ENCODE measurements at places on chromosomes 12 and 14.

DNA sequence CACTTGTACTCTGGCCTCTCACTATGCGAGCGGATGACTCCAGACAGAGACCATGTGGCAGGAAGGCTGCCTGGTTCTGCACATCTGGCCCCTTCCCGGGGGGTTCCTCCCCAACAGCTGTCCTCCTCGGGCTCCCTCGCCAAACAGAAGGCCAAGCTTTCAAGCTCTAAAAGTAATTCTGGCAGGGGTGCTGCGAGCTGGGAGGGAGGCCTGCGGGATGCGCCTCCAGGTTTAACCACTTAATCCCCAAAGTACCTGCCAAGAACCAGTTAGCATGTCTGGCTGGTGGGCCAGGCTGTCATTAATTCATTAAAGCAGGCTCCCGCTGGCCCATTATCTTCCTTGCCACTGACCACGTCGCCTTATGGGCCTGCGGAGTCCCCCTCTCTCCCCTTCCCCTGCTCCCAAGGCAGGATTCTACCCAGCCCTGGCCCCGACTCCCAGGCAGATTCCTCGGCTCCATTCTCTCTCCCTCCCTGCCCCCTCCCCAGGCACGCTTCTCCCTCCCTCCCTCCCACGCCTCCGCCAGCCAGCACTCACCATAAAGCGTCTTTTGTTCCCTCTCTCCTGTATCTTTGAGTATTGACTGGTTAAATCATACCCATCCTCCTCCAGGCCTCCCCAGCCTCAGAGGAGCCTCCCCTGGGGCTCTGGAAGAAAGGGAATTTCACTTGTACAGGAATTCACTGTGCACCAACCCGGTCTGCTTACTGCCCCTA is 4.9 kb downstream of the HRK start:
- no peak for DNase-seq

GRCh38 chr12:132807295-132808092 is 21.2 kb downstream of the GOLGA3 start:
- DNase-seq = no peak

DNA sequence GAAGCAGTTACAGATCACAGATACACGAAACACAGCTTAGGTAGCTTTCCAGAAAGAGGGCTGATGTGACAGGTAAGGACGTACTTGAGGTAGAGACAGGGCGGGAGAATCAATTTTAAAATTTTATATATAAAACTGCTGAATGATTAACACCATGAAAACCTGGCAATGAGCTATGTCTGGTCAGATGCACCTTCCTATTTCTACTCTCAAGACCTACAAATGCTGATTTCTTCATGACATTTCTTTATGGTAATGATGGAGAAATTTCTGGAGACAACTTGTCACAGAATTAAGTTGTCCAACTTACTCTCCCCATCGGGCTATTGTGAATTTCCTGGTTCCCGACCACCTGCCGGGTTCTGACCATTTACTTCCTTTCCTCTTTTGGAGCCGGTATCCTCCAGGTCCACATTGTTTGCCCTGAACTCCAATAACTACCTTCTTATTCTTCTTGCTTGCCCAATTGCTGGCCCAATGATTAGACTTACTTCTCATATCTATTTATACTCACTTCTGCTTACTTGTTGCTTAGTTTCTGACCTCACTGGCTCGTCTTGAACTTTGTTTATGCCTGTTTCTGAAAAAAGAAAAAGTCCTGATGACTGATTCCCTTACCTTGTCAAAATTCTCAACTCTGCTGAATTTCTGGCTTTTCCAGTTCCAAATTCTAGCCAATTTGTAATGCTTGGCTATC is 12.8 kb upstream of the ATP2B1 start:
- DNase-seq = no peak

DNA sequence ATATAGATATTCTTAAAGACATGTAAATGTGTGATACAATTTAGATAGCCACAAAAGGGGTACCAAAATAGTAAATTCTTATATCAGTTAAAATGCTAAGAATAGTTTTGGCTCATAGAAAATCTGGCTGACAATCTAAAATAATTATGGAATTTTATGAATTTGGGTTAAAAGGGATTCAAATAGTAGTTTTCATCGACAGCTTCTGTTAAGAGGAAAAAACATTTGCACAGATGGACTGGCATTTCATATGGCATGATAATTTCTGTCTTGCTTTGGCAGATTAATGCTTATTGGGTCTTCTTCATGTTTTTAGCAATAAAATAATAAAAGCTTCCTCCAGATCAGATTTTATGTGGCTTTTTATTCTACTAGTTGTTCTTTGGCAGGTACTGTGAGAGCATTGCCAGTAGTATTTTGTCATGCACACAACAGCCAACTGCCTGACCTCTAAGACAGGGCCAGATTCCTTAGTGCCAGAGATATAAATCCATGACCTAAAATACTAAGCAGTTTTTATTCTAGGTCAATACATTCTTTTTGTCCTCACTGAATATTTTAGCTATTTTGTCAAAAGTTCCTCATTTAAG is 9.1 kb downstream of the ABCD2 start:
- no peak for DNase-seq

DNA sequence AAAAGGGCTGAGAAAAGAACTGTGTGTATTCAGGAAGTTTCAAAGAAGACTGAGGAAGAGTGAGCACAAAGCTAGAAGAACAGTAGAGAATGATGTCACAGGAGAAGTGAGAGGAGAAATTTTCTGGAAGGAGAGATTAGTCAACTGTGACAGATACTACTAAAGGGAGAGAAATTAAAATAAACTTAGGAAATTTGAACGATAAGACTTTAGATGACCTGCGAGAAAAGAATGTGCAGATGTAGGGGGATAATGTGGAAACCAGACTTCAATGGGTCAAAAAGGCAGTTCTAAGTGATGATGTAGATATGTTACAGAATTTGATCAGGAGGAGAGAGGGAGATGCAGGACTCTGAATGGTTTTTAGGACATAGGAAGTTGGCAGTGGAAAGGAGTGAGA is 287.4 kb downstream of the SYT1 start:
- no peak for DNase-seq

DNA sequence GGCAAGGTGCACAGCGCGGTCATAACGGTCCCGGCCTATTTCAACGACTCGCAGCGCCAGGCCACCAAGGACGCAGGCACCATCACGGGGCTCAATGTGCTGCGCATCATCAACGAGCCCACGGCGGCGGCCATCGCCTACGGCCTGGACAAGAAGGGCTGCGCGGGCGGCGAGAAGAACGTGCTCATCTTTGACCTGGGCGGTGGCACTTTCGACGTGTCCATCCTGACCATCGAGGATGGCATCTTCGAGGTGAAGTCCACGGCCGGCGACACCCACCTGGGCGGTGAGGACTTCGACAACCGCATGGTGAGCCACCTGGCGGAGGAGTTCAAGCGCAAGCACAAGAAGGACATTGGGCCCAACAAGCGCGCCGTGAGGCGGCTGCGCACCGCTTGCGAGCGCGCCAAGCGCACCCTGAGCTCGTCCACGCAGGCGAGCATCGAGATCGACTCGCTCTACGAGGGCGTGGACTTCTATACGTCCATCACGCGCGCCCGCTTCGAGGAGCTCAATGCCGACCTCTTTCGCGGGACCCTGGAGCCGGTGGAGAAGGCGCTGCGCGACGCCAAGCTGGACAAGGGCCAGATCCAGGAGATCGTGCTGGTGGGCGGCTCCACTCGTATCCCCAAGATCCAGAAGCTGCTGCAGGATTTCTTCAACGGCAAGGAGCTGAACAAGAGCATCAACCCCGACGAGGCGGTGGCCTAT is 875 bp downstream of the HSPA2 start:
- DNase-seq = peak; percentile 47
